NCI-H1105 (cell line): ENCODE measurements at places on chromosomes 1 and 21.

- peak; percentile 78 for DNase-seq
These were observed 775 bp downstream of the TMEM125 start for GRCh38 chr1:43270421-43271095.

DNA sequence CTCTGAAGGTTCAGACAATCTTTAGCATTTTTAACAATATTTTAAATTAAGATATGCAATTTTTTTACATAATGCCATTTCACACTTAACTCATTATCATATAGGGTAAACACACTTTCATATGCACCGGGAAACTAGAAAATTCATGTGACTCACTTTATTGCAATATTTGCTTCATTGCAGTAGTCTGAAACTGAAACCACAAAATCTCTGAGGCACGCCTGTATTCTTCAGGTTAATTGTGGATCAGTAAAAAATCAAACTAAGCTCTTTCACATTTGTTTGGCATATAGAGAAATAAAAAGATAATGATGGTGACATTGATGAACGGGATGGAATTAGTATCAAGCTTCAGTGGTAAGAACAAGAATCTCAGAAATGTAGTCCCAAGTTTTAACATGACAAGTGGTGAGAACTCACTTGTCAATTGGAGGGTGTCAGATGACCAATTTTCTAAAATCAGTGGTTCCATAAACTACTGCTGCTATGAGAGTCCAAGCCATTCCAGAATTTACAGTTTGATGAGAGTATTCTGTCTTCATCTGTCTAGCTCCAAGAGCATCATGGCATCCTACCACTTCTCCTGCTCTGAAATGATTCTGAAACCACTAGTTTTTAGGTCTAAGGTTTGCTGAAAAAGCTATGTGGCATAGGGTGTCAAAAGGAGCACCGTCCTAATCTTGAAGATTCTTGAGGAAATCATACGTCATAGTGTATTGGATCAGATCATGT lies 281.0 kb downstream of the PTPRC start:
- no peak for DNase-seq

- no peak for DNase-seq
These were observed 85.4 kb upstream of the CD53 start for GRCh38 chr1:110787328-110788071.

- no peak for DNase-seq
These were observed 80.5 kb downstream of the MIS18A start for GRCh38 chr21:32198384-32198783.

GRCh38 chr1:108511764-108512163 lies 48.1 kb upstream of the EEIG2 start:
- no peak for DNase-seq

DNA sequence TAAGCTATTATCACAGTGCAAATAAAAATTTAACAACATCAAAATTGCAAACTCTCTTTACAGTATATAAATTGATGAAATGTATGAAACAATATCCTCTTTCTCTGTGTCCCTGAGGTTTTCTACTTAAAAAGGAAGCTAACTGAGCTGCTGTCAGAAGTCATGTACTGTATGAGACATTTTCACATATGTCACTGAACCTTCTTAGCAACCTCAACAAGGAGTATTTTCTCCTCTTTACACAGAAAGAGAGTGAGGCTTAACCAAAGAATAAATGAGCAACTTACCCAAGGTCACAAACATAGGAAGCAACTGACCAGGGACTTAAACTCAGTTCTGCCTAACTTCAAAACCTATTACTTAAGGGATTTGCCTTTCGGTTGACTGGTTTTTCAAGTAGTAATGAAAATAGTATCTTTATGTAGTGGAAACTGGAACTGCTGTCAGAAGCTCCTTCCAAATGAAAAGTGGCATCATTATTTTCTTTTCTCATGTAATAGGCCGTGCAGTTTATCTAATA lies 288.9 kb downstream of the LRRIQ3 start:
- no peak for DNase-seq

- no peak for DNase-seq
These were observed 4.2 kb upstream of the DNAJC28 start for GRCh38 chr21:33495743-33496142.

DNA sequence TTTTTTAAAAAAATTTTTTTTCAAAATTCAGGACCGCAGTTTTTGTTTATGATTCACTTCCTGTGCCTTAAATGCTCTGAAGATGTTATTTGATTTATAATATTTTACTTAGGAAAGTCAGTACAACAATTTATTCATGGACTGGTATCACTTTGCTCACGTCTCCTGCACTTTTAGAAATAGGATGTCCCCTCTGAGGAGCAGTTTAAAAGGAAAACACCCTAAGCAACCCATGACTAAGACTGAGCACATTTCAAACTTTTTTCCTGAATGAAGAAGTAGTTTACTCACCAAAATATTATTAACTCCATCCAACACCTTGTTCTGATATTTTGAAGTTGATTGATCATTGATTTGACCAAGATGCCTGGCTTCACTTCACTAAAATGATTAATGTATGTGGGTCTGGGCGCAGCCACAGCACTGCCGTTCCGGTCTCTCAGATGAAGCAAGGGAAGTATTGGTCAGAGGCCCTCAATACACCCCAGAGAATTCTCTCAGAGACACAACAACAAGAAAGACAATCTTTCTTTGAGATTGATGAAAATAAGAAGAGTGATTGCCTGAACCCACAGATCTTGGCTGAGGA lies 223.9 kb downstream of the TGFB2 start:
- DNase-seq, result no peak
